ENCODE measurements at places on chromosomes 6 and 20.

GRCh38 chr6:11667876-11668275 lies 110.7 kb downstream of the ADTRP start:
- DNase-seq: no peak

GRCh38 chr20:44074252-44075151 lies 112.5 kb downstream of the JPH2 start:
- DNase-seq: no peak

- peak; percentile 22 for DNase-seq
Observed at GRCh38 chr6:158409451-158409850, 97.2 kb downstream of the TULP4 start.

DNA sequence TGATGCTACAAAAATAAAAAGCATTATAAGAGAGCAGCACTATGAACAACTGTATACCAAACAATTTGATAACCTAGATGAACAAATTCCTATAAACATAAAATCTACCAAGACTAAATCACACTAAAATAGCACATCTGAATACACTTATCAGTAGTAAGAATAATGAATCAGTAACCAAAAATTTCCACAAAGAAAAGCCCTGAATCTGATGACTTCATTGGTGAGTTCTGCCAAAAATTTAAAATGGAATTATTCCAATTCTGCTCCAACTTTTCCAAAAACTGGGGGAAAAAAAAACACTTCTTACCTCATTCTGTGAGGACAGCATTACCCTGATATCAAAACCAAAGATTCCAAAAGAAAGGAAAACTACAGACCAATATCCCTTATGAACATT lies 206.2 kb downstream of the WDR27 start:
- no peak for DNase-seq

GRCh38 chr6:115891111-115891669 lies 169.5 kb downstream of the FRK start:
- DNase-seq: no peak

DNA sequence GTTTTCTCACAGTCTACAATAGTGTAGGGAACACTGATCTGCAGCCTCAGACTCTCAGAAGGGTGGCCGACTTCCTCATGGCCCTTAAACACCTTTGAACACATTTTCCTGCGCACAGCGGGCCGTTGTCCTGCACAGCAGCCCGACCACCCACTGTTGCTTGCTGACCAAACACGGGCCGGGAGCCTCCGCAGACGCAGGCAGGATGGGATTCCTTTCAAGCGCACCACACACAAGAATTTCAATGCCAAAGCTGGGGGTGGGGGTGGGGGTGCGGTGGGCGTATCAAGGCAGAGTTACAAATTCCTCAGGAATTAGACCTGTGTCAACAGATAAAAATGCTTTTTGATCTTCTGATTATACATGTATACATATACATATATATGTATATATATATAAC lies 74.5 kb downstream of the HUS1B start:
- DNase-seq: no peak

- peak; percentile 34 for DNase-seq
Observed at GRCh38 chr20:62088258-62089127, 22.8 kb upstream of the TAF4 start.

DNA sequence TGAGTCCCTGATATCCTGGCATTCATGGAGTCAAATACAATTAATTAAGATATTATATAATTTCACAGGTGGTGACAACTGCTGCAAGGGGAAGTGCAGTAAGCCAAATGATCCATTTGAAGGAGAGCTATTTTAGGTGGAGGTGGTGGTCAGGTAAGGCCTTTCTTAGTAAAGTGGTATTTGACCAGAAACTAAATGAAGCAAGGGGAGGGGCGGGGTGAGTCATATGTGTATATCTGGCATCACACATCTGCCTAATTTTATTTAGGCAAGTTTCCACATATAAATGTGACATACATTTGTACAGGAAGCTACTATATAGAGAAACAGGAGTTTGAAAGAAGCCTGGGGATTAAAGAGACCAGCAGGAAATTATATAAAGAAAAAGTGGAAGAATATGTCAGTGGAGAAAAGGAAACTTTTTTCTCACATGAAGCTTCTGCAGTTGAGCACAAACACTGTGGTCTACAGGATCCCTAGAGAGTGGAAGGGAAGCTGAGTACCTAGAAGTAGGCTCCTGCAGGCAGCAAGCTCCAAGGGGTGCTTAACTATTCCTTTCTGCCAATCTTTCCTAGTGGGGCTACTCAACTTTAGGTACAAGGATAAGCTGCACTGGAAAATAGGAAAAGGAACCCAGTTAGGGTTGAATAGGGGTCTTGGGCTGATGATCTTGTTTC lies 99.6 kb downstream of the OGFRL1 start:
- DNase-seq: no peak

- DNase-seq: no peak
Observed at GRCh38 chr20:21713470-21713869, 8.0 kb downstream of the PAX1 start.

GRCh38 chr6:136486357-136486756 lies 63.9 kb downstream of the MAP7 start:
- no peak for DNase-seq

GRCh38 chr6:39228992-39229767 lies at the start of gene KCNK5:
KCNK5 (minus strand) TSS chr6:39229475; CDS start chr6:39229111, 364 bp downstream.
- DNase-seq: peak; percentile 59

DNA sequence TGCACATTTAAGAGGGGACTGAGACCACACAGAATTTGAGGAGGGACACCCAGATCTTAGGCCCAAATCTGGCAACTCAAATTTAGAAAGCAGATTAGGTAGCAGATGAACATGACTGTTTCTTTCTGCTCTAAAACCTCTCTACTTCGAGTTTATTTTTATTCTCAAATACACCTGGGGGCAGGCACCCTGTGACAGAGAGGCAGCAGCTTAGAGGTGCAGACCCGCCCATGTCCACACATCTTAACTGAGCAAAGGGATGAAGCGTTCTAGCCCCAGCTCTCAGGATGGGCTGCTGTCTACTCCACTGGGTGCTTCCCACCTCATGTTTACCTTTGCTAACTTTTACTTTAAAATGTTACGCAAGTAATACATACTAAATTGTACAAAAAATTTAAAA lies 125.0 kb downstream of the SLC23A2 start:
- no peak for DNase-seq

GRCh38 chr6:68252632-68253031 lies 382.4 kb upstream of the ADGRB3 start:
- no peak for DNase-seq

GRCh38 chr20:41664584-41664983 lies 46.4 kb upstream of the CHD6 start:
- peak; percentile 5 for DNase-seq

DNA sequence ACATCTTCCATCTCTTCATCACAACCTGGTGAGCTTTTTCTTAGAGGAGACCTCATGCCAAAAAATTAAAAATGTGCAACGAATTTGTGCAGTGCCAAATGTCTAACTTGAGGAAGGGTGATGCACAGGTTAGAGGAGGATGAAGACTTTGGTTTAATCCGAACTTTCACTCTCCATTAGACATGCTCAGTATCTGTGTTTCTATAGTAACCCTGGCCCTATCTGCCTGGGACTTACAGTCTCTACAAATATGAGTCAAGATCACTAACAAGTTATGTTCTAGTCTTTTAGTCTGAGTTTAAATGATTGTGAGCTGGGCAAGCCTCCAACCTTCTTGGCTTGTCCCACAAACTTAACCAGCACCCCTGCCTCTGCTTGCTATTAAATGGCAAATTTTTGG lies 377.0 kb downstream of the BMP2 start:
- DNase-seq: no peak

DNA sequence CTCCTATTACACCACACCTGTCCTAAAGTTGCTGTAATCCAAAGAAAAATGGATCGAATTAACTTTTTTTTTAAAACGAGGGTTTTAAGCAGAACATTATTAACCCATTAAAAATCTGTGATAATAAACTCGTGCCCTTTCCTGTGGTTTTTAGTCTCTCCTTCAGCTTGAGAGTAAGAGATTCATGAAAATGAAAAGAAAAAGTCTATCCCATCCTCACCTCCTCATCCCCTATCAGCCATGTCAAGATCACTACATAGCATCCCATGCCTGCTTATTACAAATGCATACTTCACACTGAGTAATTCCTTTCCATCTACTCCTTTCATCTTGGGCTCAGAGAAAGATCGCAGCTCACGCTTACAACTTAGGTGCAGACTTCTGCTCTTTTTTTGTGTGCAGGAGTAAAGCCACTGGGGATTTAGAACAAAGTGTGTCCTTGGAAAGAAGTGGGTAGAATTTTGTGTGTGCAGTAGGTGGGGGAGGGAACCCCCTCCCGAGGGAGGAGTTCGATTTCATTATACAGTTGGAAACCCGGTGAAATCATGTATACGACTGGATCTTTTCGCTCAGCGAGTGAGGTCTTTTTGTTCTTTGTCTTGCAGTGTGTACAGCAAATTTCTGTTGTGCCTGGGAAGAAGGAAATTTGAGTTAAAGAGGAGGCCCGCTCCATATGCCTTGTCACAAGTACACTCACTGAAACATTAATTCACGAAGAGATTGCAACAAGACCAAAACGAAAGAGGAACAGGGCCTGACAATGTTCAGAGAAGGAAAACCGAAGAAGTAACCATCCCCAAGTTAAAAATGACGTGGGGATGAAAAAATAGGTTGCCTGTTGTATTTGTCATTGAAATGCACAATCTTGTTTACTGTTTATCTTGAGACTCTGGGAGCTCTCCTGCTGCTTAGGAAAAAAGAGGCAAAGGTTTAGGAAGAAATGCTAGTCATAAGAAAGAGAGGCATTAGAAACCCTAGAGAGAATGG lies 146.5 kb upstream of the ZNF217 start:
- peak; percentile 79 for DNase-seq

DNA sequence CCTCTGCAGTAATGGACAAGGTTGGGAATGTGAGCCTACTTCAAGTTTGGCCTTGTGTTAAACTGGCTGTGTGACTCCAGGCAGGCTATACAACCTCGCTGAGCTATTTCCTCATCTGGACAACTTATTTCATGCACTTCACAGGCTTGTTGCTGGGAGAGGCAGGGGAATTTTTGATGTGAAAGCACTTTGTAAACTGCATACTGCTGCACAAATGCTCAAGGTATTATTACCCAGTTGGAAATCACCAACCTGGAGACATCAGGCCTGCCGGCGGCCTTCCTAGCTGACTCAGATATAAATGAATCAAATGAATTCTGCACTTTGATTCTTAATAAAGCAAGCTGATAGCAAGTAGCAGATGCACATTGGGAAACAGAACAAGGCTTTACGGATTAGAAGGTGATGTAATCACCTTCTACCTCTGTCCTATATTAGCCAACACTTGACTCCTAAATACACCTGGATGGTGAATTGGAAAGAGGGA lies 10.1 kb downstream of the JARID2 start:
- peak; percentile 61 for DNase-seq

GRCh38 chr20:21832442-21833385 lies 127.2 kb downstream of the PAX1 start:
- no peak for DNase-seq

DNA sequence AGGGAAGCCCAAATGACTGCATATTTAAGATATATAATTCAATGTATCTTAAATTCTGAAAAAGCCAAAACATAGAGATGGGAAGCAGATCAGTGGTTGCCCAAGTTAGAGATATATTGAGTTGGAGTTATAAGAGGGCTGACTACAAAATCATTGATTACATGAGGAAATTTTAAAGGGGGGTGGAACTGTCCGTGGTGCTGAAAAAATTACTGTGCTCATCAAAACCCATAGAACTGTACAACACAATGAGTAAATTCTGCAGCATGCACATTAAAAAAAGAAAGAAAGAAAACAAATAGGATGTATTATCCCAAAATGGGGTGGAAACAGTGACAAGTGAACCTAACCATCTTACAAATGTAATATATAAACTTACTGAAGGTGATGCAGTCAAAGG lies 100.9 kb downstream of the FUT9 start:
- DNase-seq: no peak

GRCh38 chr6:39508515-39508914 lies 186.0 kb upstream of the KCNK16 start:
- no peak for DNase-seq

GRCh38 chr6:80338201-80338836 lies 231.8 kb downstream of the BCKDHB start:
- peak; percentile 39 for DNase-seq

GRCh38 chr6:132391391-132392269 lies 9.6 kb downstream of the MOXD1 start:
- no peak for DNase-seq

DNA sequence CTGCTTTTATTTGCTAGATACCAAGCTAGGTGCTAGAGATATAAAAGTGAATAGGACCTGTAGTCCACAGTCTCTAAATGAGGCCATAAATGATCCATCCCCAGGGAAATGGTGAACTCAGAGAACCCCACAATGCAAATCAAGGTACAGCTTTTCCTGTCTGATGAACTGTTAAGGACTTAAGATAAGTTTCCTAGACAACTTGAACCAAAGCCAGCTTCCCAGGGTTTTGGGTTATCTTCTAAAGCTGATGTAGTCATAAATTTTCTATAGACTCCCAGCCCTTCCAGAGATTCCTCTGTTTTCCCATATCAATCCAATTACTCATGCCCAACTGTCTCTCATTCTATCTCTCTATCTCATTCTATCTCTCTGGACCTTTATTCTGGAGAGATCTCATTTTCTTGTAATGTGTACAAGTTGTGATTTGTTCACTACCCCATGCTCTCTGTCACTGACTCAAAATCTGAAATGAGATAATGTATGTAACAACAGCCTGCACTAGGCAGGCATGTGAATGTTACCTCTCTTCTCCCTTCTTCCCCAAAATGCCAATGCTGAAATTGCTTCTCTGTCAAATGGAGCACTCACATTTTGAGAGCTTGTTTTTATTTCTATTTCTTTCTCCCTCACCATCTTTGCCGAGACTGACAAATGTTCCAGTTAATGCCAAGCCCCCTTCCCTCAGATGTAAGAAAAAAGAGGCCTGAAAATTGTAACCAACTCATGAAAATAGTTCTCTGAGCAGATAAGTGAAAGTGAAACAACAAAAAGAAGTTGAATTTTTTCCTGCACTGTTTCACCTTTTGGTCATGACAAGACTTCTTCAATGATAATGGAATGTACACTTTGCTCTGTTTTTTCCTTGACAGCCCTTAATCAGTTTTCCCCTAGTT lies 279.9 kb downstream of the SLC35F1 start:
- DNase-seq: no peak

GRCh38 chr6:15079288-15079817 lies 166.5 kb upstream of the JARID2 start:
- no peak for DNase-seq

DNA sequence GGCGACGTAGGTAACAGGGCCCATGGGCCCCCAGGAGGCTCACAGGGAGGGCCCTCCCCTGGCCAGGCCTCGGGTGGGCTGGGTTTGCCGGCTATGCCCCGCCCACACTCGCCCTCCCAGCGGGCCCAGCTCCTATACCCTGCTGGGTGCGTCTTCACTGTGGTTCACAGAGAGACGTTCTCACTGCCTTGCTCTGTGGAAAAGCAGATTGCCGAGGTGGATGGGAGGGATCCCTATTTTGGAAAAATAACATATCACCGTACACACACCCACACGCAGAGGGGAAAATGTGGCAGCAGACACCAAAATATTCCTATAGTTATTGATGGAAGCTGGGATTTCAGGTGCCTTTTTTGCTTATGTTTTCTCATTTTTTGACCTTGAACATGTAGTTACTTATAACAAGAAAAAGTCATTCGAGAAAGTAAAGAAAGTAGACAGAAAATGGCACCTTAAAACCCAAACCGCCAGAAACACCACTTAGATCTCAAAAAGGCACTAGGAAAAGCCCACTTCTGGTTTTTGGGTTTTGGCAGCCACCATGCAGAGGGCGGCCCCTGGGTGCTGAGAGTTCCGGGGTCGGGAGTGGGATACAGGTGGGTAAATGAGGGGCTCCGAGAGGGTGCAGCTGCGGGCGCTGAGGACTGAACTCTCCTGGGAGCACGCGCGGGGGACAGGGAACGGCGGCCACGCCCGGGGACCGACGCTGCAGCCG lies 49.4 kb downstream of the TMEM242 start:
- peak; percentile 14 for DNase-seq
